Small intestine (tissue), 16 donors: ENCODE measurements at places on chromosomes 4 and X.

DNA sequence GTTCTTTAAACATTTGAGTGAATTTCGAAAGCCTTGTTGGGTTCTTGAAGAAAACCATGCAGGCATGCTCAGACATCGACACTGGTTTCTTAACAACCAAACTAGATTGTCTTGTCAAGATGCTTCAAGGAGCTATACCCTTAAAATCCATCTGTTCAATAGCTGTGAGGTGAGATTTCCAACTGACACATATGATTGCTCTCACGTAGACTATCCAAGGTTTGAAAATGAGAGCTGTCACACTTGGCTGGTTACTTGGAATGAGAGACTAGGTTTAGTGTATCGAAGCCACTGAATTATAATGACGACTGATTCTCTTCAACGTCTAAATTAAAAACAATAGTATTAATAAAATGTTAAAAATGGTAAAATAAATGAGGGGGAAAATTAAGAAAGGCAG, 2725.5 kb downstream of the ARAP2 start:
- no peak for DNase-seq

- peak; percentile 62 for DNase-seq
Measured at GRCh38 chrX:40094041-40094899, 3.5 kb downstream of the BCOR start.

GRCh38 chr4:152591396-152591795, 55.5 kb upstream of the FBXW7 start:
- DNase-seq = peak; percentile 47

DNA sequence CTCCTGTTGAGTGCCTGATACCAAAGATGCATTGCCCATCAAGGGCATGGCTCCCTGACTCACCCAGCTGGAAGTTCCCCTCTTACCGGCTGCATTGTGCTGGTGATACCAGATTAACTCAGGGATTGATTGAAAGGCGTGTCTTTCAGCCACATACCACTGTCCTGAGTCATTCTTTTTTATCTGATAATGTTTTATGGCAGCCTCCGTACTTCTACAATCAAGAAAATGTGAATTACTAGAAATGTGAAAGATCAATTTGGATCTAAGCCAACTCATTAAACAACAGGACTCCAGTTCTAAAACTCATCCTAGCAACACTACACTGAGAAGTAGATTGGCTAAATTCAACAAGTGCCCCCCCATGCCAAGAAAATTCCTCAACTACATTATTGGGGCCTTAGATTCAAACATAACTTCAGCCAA, 40.0 kb downstream of the TXK start:
- DNase-seq = peak; percentile 58

DNA sequence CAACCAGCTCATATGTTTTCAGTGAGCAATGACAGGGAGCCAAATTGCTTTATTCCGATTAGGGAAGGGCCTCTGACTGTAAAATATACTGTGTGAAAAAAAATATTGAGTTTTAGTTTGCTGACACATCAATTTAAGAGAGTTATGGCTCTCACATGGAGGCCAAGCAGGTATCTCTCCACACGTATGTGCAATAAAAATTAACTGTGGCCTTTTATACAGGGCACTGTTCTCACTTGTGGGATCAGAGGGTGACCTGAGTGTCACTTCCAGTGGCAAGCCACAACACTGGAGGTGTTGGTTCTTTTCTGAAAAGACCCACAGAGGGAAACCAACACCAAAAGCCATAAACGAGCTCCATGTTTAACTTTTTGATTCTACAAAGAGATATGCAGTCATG, 462.8 kb downstream of the MID1IP1 start:
- no peak for DNase-seq

DNA sequence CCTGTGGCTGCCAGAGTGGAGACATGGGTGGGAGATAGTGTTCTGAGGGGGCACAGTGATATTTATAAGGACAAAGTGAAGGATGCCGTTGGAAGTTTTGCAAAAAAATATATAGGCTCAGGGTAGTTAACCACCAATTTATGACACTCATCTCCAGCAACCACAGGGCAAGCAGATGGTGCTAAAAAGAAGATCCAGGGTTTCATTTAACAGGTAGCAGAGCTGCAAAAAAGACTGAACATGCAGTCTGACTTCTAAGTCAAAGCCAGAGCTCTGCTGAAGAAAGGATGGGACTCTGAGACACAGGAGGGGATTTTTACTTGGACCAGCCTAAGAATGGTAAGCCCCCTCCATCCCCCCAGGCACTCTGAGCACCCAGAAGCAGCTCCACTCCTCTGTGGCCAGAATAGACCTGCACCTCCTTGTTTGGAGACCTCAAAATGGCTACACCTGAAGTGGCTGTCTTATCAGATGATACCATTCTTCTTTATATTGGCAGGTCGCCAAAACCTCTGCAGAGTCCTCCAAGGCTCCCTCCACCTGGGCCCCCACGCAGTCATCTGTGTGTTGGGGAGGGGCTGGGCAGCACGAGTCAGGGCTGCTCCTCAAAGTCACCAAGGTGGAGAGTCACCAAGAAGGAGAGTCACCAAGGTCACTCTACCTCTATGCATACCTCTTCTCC, 161.4 kb upstream of the FAM9B start:
- no peak for DNase-seq

DNA sequence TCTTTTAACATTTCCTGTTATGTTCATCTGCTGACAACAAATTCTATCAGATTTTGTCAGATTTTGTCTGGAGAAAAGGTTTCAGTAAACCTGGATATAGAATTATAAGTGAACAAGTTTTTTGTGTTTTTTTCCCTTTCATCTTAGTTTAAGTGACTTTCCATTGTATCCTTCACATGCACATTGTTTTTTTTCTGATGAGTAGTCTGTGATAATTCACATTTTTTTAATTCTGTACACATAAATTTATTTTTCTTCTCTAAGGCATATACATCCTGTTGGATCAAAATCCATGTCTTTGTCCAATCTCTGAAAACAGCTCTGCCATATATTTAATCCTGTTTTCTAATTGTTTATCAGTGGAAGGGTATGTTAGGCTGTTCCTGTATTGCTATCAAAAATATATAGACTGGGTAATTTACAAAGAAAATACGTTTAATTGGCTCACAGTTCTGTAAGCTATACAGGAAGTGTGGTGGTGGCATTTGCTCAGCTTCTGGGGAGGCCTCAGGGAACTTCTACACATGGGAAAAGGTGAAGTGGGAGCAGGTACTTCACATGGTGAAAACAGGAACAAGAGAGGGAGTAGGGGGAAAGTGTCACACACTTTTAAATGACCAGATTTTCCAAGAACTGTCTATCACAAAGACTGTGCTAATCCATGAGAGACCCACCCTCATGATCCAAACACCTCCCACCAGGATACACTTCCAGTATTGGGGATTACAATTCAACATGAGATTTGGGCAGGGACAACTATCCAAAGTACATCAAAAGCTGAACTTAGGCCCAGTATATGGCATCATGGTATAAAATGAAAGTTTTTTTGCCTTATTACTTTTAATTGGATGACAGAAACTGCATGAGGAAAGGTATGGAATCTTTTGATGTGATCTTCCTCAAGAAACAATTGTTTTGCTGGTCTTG, 45.6 kb upstream of the GRID2 start:
- DNase-seq = no peak

GRCh38 chr4:85573270-85573669, 98.3 kb downstream of the ARHGAP24 start:
- no peak for DNase-seq

DNA sequence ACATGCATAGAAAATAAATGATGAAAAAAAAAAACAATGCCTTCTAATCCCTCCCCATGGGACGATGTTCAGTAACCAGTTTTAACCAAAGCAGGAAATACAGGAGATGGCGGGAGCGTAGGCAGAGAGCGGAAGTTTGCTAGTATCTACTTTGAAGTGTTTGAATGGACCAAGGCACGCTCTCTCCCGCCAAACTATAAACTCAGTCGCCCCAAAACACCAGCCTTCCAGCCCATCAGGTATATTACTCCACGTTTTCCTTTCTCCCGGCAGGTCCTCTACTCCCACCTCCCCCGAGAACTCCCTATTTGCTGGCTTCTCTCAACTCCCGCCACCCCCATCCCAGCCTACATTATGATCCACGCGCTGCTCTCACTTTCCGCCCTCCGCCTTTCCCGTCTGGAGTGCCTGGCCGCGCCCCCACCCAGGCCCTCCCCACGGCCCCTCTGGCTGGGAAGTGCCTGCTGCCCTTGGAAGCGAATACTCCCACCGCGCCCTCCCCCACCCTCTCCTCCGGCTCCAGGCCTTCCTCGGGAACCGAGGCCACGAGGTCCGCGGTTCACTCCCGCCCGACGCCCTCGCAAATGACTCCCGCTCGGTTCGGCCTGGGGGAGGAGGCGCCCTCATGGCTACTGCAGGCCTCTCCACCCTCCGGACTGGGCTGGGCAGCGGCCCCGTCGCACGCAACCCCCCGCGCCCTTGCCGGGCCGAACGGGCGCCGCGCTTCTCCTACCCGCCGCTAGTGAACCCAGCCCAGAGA, 723 bp downstream of the DHX15 start:
- peak; percentile 80 for DNase-seq

GRCh38 chrX:136202889-136203288, 48.3 kb downstream of the MAP7D3 start:
- DNase-seq = no peak

DNA sequence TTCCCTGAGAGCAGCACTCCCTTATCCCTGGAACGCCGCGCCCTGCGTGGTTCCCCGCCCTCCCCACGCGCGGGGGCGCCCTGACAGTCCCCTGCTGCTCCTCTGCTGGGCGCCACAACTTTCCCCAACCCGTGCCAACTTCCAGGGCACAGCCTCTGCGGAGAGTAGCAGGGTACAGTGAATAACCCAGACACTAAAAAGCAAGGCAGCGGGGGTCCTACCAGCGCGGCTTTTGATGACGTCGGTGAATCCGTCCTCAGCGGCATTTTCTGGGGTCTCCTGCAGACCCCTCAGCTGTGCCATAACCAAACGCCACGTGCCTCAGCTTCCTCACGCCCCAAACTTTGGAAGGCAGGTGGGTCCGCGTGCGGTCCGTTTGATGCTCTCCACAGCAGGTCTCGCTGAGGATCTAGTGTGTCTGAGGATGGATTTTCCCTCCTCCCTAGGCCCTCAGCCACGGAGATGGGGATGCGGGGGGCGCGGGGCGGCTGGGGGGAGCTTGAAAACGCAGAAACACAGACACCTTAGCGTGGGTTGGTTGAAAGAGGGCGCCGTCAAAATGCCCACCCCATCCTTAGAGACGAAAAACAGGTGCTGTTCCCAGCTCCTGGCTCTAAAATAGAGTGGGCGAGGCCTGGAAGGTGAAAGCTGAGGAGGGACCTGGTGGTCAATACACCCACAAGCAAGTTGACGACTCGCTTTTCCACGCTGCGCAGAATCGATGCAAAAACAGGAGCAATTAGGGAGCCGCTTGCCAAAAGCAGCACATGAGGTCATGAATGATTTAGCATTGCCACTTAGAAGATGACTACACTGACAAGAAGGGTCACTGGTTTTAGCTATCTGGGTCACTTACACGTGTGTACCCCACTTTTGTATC, 405.6 kb downstream of the FAM47A start:
- no peak for DNase-seq

DNA sequence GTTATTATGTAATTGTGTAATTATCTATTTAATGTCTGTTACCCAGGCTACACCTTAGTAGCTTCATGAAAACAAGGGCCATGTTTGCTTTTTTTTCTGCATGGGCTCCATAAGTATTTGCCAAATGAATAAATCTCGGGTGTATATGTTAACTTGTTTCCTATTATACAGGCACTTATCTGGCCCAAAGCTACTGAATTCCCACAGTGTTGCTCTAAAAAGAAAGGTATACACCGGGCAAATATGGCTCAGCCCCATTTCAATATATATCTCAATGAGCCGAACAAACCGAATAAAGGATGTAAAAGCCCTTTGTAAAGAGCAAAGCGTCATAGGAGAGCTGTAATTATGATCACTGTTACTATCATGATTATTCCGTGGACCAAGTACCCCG, 767 bp downstream of the PAQR3 start:
- DNase-seq = peak; percentile 15
